RCC 7860 (cell line): ENCODE measurements at places on chromosomes 5 and 9.

DNA sequence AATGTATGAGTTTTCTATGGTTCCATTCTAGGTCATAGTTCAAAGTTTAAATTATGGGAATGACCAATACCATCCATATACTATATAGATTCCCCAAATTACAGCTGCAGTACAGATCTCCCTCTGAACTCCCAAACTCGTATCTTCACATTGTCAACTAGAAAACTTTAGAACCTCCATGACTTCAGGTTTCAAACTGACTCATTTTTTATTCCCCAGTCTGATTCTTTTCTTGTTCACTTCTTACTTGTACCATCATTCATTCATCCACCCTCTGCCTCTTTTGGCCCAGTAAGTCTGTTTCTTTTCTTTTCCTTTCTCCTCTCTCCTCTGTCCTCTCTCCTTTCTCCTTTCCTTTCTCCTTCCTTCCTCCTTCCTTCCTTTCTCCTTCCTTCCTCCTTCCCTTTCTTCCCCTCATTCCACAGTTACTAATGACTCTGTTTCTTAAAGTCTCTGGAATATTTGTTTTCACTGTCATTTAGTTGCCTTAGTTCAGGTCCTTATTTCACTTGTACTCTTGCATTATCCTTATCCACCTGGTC lies 30.5 kb downstream of the RAD23B start:
- DNase-seq = no peak

GRCh38 chr5:136814619-136815378 lies 449.5 kb upstream of the TRPC7 start:
- DNase-seq = no peak

GRCh38 chr5:9168791-9169556 lies 376.9 kb downstream of the SEMA5A start:
- DNase-seq = no peak

DNA sequence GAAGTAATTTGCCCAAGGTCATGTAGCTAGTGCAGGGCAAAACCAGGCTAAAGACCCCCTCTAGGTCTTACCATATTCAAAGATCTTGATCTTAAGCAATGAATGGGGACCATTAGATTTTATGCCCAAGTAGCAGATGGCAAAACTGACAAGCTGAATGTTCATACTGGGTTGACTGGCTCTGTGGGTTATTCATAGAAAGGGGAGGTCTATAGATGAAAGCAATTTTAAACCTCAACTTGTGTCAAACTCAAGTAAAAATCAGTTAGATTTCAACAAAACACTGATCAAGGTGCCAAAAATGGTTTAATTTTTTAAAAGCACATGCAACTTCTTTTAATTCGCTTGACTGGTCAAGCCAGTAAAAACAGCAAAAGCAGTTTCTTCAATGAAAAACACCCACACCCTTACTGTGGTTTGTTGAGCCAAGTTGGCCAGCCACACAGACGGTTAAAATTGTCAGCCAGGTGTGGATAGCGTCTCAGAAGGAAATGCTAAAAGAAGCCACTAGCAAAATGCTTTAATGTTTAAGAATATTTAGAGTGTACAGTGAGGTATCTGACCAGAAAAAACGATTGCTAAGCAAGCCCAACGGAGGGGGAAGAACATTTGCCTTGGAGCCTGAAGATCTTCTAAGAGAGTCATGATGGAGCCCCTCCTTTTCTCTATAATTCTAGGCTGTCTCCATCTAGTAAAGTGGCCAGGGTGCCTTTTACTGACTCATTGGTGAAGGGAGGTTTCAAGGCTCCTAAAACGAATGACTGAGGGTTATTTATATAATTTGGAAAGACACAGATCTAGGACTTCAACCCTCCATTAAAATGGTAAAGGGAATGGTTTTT lies 539.6 kb upstream of the CLINT1 start:
- DNase-seq = no peak

DNA sequence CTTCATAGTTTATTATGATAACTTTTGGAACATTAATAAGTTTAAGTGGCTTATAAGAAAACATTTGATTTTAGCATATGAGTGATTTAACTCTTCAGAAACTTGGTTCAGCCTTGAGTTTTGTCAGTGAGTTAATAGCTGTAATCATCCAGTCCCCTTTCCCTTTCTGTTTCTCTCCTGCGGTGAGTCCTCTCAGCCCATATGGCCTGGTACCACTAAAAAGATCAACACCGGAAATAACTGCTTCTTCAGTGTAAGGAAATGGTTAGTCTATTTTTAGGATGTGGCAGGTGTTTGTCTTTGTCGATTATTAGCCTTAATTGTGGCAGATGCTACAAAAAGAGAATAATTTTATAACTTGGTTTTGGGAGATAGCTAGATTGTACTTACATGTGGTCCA lies 120.2 kb upstream of the GRHPR start:
- DNase-seq = no peak

GRCh38 chr9:94588681-94589080 lies 4.9 kb downstream of the FBP2 start:
- no peak for DNase-seq

- DNase-seq = no peak
Observed at GRCh38 chr9:125493384-125493783, 213.6 kb downstream of the MAPKAP1 start.

GRCh38 chr9:77512876-77513275 lies 135.2 kb downstream of the GNA14 start:
- DNase-seq = no peak

- DNase-seq = no peak
Observed at GRCh38 chr9:88988796-88989641, 2.2 kb upstream of the S1PR3 start.

GRCh38 chr5:158170060-158170459 lies 311.1 kb upstream of the CLINT1 start:
- no peak for DNase-seq

DNA sequence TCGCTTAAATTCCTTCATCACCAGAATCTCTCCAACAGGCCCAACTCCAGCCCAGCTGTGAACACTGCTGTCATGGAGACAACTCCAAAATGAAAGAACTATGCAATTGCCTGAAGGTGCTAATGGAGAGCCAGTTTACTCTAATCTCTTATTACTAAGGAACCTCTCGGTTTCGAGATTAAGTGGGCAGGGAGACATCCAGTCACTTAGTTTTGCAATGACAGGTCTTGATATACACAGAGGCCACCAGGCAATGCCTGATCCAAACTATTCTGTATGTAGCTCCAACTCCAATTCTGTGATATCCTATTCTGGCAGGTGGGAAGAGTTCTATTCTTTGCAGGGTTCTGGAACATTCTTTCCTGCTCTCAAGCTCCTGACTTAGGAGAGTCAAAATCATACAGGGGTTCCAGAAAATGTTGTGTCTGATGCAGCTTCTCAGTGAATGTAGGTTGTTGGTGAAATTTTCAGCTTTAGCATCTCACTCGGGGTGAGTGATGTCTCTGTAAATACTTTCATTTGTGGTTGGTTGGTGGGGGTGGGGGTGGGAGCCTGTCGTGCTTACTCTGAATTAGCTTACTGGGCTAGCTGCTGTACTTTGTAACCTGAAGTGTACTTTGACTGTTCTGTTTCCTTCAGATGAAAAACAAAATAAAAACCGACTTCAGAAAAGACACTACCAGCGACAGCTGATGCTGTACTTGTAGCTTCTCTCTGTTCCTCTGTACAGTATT lies 170.9 kb downstream of the PALM2AKAP2 start:
- DNase-seq = no peak

DNA sequence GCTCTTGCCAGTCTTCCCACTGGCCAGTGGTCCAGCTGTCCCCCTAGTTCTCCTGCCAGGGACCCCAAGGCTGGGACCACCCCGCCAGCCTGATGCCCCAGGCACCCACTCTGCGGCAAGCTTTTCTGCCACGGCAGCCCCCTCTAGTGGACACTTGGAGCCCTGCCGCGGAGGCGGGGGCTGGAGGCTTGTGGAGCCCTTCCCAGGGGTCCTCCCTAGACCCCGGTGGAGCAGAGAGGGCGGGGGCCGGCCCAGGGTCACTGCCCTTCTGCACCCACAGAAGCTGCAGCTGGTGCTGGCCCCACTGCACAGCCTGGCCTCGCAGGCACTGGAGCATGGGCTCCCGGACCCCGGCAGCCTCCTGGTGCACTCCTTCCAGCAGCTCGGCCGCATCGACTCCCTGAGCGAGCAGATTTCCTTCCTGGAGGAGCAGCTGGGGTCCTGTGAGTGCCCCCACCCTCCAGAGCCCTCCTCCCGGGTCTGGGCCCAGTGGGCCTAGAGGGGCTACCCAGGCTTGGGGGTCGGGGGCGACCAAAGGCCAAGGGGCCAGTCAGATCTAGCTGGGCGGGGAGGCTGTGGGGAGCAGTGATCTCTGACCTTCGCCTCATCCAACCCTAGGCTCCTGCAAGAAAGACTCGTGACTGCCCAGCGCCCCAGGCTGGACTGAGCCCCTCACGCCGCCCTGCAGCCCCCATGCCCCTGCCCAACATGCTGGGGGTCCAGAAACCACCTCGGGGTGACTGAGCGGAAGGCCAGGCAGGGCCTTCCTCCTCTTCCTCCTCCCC lies 9.1 kb downstream of the EGFL7 start:
- no peak for DNase-seq

GRCh38 chr9:114288193-114289091 lies 34.5 kb upstream of the ORM1 start:
- peak; percentile 91 for DNase-seq

- no peak for DNase-seq
Observed at GRCh38 chr9:4850603-4851310, 58.0 kb downstream of the RCL1 start.

GRCh38 chr5:56476487-56476856 lies 243.3 kb upstream of the ANKRD55 start:
- peak; percentile 34 for DNase-seq

- DNase-seq = no peak
Observed at GRCh38 chr5:2658881-2659470, 92.5 kb downstream of the IRX2 start.

DNA sequence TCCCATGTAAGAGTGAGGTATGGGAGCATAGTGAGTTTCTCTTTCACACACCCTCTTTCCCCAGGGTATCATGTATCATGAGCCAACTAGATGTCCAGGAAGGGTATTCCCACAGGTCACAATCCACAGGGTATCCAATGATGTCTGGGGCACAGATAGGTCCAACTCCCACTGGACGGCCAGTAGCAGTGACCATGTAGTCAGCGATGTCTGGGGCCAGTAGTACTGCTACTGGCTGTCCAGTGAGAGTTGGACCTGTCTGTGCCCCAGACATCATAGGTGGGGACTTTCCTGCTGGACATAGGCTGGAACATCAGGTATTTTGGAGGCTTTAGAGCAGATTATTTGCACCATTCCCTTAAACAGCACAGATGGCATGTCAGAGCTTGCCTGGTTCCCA lies 352.6 kb upstream of the SGCD start:
- DNase-seq = no peak

DNA sequence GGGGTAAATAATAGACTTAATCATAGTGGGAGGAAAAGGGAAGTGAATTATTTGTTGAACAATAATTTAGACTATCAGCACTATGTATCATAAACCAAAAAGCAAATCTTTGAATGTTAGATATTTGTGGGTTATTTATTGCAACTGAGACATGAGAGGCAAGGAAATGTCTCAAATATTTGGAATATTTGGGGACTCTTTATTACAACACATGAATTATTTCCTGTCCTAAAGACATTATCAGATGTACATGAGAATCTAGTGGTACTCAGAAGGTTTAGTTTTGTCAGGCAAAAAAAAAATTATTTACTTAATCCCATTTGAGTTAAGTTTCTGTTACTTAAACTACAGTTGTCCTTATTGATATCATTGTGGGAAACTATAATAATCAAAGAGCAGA lies 91.1 kb downstream of the TLR4 start:
- DNase-seq = no peak

- DNase-seq = no peak
Observed at GRCh38 chr5:67222243-67223025, 25.8 kb upstream of the CD180 start.

- DNase-seq = no peak
Observed at GRCh38 chr9:135437259-135437658, 42.3 kb upstream of the PPP1R26 start.

GRCh38 chr5:154776167-154776566 lies 21.0 kb downstream of the LARP1 start:
- no peak for DNase-seq

GRCh38 chr5:138565100-138565821 lies 9.9 kb downstream of the HSPA9 start:
- DNase-seq = no peak

DNA sequence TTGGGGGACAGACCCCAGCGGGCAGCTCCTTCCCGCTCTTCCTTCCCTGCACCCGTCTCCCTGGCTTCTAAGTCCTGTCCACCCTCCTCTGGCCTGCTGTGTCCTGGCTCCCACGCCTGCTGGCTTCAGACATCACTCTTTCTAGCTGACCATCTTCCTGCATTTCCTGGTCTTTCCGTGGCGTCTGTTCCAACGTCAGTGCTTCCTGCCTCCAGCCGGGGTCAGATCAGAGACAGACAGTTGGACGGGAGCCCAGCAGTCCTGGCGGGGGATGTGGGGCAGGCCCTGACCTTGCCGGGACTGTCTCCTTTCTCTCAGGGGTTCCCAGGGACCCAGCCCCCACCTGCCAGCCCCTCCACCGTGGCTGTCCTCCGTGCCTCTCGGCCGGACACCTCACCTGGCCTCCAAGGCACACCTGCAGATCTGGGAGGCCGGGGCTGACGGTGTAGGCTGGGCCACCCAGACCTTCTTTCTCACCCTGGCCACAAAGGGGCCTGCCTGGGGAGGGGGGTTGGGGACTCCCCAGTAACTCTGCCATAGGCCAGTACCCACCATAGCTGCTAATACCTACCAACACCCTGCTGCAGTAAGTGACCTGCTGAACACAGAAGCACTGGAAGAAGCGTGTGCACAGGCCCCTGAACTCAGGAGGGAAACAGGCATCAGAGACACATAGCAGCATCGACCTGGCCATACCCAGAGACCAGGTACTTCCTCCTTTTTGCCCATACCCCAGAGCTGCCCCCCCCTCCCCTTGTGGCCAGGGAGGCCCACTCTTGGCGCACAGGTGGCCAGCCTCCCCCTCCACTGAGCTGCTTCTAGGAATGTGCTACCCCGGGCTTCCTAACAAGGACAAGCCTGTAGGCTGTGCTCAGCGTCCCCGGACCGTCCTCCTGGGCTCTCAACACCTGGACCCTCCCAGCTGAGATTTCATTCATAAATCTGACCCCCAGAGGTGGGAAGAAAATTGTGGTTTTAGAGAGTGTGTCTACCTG lies 5.1 kb downstream of the NRARP start:
- no peak for DNase-seq

DNA sequence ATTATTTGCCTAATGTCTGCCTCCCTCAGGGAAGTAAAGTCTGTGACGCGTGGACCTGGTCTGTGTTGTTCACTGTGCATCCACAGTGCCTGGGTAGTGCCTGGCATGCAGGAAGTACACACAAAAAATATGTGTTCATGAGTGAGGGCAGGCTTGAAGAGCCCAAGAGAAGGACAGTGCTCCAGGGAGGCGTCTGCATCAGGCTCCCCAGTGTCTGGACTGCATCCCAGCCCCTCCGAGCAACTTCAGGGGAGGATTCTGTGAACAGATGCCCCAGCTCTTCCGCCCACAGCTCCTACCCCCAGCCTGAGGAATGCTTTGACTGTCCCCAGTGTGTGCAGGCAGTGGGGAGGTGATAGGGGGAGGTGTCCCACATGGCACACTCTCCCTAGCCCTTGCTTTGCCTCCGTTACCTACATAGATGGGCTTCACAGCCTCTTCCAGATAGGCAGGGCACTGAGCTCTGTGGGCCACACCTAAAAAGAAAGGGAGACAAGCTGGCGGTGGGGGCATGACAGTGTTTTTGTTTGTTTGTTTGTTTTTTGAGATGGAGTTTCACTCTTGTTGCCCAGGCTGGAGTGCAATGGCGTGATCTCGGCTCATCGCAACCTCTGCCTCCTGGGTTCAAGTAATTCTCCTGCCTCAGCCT lies 25.4 kb downstream of the IRF1 start:
- no peak for DNase-seq

- no peak for DNase-seq
Observed at GRCh38 chr9:120764476-120764875, 28.7 kb downstream of the FBXW2 start.
